ENCODE measurements at places on chromosomes 11 and 22.

DNA sequence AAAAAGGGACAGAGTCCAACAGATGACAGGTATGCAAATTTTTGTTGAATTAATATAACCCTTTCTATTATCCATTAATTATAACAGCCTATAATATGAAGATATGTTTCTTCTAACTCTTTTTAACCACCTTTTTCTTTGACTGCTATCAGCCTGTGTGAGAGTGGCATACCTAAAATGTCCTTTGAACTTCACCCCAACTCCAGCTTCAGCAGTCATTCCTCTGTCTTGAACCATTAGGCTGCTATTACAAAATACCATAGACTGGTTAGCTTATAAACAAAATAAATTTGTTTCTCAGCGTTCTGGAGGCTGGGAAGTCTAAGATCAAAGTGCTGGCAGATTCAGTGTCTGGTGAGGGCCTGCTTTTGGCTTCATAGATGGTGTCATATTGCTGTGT lies 564.6 kb upstream of the FAT3 start:
- no peak for DNase-seq

- DNase-seq = peak; percentile 67
These were observed at the start of gene RHOD for GRCh38 chr11:67056267-67057204. TSS of gene RHOD (plus strand) at chr11:67056847. CDS start at chr11:67056903, 56 bp downstream.

- no peak for DNase-seq
These were observed 32.1 kb downstream of the MTMR3 start for GRCh38 chr22:29914991-29915533.

DNA sequence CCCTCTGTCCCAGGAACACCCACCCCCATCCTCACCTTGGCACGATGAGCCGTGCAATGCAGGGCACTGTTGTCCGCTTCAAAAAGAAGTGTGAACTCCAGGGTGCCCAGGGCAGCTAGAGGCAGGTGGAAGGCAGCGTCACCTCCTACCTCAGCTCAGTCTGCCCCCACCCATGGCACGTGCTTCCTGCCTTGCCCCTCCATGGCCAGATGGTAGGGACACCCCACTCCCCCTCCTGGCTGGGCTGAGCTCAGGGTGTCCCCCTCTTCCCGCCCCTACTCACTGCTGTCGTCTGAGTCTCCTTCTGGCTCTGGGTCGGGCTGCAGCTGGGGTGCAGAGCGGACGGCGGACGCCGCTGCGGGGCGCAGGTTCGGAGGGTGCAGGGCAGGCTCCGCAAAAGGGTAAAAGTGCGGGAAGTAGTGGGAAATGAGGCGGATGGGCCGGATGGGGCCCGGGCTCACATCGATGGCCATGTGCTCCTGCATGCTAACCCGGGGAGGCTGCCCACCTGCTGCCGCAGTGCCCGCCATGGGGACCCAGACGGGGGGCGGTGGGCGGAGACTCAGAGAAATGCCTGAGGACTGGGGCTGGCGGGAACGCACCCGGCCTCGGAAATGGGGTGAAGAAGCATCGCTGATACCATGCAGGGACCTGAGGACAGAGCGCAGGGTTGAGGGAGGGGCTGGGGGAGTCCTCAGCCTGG lies 9.1 kb downstream of the NDUFV1 start:
- DNase-seq = no peak

DNA sequence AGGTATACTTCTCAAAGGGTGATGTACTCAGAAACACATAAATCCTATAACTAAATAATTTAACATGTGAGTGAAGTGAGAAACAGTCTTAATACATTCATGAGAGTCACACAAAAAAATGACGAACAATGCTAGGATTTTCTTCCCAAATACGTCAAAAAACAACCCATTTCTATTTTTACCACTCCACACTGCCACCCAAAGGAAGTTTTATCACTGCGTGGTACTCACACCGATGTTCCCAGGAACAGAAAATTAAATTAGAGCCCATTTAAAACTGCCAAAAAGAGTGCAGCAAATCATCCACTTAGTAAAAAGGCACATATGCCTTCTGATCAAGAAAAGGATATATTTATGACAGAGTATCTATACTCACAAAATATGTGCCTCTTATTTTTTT lies 710.9 kb upstream of the FAT3 start:
- DNase-seq = peak; percentile 15

- DNase-seq = no peak
These were observed 25.0 kb upstream of the SUSD2 start for GRCh38 chr22:24156141-24156912.

GRCh38 chr11:6084587-6084986 lies 22.9 kb upstream of the OR56B4 start:
- no peak for DNase-seq

DNA sequence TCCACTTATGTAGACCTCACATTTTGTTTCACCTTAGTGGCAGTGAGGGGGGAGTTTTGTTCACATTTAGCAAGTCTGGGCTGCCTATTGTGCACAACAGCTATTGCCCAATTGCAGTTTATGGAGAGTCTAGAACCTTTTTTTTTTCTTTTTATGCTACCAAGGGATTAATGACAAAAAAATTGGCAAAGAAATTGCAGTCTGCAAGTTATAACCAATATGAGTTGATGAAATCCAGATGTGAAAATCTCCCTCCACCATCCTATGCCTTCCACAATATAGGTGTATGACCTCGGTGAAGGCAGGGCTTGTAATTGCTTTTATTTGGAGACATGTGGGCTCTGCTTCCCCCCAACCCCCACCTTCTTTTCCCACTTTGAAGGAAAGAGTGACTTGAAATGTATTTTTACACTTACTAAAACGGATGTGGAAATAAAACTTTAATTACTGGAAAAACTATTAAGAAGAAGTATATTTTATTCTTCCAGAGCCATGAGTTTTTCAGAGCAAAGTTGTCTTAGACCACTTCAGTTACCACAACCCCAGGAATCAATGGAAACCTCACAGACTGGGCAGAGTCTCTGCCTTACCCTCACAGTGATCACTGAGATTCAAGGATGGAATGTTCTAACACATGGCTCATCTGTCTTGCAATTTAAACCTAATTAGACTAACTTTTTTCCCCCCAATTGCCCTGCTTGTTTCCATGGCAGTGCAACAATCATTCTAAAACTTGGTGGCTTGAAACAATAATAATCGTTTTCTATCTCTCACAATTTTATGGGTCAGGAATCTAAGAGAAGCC lies 120.8 kb upstream of the SLC5A12 start:
- no peak for DNase-seq

- DNase-seq = no peak
These were observed 74.2 kb downstream of the MORC2 start for GRCh38 chr22:30894371-30894740.

DNA sequence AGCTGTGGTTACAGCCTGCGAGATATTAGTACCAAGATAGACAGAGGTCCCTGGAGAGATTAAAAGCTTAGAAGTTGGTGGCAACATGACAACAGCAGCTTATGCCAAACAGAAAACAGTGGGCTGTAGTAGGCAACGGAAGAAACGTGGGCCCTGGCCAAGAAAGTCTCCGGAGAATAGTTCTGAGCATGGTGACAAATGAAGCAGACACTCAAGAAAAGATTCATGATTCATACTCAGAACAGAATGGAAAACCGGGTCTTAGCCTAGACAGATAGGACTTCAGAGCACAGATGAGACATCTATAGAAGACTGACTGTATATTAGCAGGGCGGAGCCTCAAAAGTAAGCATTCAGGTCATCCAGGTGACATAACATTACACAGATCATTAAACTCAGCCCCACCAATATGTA lies 727.4 kb downstream of the ETS1 start:
- no peak for DNase-seq

GRCh38 chr11:97893612-97894011 lies 1127.1 kb upstream of the CNTN5 start:
- no peak for DNase-seq

DNA sequence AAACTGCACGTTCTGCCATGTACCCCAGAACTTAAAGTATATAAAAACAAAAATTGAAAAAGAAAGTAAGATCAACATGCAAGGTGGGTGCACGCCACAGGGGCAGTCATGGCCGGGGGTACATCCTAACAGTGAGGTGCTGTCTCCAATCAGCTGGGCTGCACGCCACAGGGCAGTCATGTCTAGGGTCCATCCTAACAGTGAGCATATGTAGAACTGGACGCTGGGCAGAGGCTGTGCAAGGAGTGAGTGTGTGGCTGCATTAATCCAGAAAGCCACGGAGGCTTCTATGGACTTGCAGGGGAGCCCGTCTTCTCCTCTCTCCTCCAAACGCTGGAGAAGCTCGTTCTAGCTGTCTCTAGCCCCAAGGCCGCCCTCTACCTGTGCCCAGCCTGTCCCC lies 1105.0 kb downstream of the BRD1 start:
- DNase-seq = no peak

DNA sequence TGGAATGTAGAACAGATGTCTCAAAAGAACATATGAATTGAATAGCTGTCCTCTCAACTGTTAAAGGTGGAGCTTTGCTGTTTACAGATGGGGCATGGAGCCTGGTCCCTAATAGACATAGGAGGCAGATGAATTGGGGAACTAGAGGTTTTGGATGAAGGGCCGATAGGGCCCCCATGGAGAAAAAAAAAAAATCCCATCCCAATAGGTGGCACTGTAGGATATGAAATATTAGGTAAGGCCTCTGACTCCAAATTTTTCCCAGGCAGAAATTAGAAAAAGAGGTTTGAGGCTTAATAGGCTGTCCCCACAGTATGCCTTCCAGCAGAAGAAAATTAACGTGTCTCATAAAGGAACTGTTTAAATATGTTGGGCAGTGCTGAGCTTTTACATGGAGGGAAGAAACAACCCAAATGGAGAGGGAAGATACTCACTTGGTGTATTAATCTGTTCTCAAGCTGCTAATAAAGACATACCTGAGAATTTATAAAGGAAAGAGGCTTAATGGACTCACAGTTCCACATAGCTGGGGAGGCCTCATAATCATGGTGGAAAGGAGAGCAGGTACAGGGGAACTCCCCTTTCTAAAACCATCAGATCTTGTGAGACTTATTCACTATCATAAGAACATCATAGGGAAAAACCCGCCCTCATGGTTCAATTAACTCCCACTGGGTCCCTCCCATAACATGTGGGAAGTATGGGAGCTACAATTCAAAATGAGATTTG lies 30.1 kb upstream of the TMEM45B start:
- DNase-seq = peak; percentile 23

GRCh38 chr11:38824573-38824972 lies 2226.5 kb upstream of the RAG2 start:
- peak; percentile 67 for DNase-seq

GRCh38 chr22:40023341-40023841 lies 28.6 kb downstream of the FAM83F start:
- no peak for DNase-seq

GRCh38 chr22:42595434-42595833 lies 19.2 kb downstream of the POLDIP3 start:
- no peak for DNase-seq

GRCh38 chr22:48749555-48750227 lies 1078.0 kb downstream of the BRD1 start:
- no peak for DNase-seq

DNA sequence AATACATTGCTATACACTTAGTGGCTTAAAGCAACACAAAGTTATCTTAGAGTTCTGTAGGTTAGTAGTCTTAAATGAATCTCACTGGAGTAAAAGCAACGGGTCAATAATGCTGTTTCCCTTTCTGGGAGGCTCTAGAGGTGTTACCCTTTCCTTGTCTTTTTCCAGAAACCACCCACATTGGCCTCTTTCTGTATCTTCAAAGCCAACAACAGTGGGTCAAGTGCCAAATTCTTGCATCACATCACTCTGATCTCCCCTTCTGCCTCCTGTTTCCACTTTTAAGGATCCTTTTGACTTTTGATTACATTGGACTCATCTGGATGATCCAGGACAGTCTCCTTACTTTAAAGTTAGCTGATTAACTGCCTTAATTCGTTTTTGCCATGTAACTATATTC lies 93.6 kb downstream of the DDX10 start:
- peak; percentile 8 for DNase-seq

- DNase-seq = no peak
These were observed 228.6 kb upstream of the DDI1 start for GRCh38 chr11:103807806-103808205.

DNA sequence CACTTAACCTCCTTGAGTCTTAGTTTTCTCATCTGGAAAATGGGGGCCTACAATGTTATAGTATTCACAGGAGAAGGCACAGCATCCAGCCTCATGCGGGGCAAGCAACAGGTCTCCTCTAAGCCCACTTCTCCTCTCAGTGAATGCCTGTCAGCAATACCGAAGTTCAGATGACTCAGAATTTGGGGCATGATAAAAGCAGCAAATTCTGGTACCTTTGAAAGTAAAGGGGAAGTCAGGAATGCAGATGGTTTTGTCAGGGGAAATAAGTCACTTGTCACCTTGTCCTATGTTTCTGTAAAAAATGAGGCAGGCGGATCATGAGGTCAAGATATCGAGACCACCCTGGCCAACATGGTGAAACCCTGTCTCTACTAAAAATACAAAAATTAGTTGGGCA lies 350.2 kb downstream of the LARGE1 start:
- DNase-seq = peak; percentile 7

- no peak for DNase-seq
These were observed 131.1 kb downstream of the DBX1 start for GRCh38 chr11:20029193-20029592.

DNA sequence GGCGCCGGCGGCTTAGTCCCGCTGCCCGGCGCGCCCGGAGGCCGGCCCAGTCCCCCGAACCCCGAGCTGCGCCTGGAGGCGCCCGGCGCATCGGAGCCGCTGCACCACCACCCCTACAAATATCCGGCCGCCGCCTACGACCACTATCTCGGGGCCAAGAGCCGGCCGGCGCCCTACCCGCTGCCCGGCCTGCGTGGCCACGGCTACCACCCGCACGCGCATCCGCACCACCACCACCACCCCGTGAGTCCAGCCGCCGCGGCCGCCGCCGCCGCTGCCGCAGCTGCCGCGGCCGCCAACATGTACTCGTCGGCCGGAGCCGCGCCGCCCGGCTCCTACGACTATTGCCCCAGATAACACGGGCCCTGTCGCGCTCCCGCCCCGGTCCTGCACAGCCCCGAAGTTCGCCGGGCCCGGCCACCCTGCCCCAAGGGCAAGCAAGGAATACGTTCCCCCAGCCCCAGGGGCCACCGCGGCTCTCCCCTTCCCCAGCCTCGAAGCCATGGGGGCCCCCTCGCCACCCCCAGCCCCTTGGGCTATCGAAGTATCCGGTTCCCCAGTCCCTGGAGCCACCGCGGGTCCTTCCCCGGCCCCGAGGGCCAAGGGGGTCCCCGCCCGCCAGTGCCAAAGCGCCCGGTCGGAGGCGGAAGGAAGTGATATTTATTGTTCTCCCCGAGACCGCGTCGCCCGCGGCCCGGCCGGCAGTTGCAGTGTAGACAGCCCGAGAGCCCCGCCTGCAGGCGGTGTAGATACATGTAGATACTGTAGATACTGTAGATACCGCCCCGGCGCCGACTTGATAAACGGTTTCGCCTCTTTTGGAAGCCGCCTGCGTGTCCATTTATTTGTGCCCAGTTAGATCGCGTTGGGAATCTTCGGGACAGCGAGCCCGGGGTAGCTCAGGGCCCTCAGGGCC lies 6.2 kb downstream of the TBX1 start:
- peak; percentile 71 for DNase-seq

GRCh38 chr11:32448232-32448631 lies 12.9 kb upstream of the WT1 start:
- DNase-seq = peak; percentile 78

GRCh38 chr22:45602824-45603595 lies 68.6 kb upstream of the ATXN10 start:
- peak; percentile 93 for DNase-seq

- DNase-seq = peak; percentile 11
These were observed 1065.2 kb downstream of the JRKL start for GRCh38 chr11:97454988-97455387.

All from mesendoderm (in vitro differentiated cells).